ENCODE measurements at places on chromosomes 4 and X.

GRCh38 chr4:176788248-176788647 is 4.5 kb downstream of the VEGFC start:
- DNase-seq: no peak

GRCh38 chrX:39974270-39974669 is 123.5 kb downstream of the BCOR start:
- DNase-seq: no peak

DNA sequence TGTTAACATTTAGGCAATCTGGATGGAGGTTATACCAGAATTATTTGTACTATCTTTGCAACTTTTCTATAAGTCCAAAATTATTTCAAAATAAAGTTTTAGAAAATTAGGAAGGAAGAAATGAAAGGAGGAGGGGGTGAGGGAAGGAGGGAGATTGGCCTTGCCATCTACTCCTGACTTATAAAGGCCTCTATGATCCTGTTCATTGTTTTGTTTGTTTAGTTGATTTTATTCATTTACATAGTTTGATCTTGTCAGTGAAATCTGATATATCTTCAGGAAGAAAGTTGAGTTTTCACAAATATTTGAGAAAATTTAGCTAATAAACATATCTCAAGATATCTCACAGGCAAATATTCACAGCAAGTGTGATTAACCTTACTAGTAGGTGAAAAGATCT is 189.3 kb upstream of the NOCT start:
- no peak for DNase-seq

DNA sequence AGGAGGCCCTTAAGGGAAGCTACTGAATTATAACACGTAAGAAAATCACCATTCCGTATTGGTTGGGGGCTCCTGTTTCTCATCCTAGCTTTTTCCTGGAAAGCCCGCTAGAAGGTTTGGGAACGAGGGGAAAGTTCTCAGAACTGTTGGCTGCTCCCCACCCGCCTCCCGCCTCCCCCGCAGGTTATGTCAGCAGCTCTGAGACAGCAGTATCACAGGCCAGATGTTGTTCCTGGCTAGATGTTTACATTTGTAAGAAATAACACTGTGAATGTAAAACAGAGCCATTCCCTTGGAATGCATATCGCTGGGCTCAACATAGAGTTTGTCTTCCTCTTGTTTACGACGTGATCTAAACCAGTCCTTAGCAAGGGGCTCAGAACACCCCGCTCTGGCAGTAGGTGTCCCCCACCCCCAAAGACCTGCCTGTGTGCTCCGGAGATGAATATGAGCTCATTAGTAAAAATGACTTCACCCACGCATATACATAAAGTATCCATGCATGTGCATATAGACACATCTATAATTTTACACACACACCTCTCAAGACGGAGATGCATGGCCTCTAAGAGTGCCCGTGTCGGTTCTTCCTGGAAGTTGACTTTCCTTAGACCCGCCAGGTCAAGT is 6.9 kb upstream of the MSANTD1 start:
- DNase-seq: no peak

GRCh38 chrX:11059933-11060332 is 51.2 kb upstream of the HCCS start:
- DNase-seq: no peak

DNA sequence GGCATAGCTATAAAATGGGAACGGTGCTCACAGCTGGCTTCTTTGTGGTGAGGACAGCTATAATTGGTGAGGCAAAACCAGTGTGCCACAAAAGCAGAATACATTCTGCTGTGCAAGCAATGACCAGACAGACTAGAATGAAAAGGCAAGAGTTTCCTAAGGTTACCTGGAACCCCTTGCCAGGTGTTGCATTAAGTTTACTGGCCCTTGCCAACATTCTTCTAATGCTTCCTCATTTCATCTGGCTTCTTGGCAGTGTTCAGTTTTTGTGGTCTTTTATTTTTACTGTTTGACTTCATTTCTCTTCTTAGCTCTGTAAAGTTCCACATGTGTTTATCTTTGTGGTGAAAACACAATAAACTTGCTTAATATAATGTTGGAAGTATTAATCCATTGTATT is 131.4 kb downstream of the PTTG2 start:
- DNase-seq: no peak

DNA sequence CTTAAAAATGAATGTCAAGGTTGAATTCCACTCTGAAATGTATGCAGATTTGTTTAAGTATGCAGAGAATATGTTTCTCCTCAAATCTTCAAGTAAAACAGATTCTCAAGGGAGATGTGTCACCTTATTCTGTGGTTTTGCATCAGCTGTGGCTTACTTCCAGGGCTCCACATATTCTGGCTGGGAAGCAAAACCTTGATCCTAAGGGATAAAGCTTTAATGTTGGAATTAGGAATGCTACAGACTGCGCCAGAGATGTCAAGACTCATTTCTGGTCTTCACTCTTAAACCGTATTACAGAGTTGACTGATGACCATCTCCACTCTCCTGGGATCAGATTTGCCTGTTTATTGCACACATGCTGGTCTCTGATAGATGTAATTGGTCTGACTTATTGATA is 143.9 kb upstream of the DIPK2B start:
- DNase-seq: no peak

DNA sequence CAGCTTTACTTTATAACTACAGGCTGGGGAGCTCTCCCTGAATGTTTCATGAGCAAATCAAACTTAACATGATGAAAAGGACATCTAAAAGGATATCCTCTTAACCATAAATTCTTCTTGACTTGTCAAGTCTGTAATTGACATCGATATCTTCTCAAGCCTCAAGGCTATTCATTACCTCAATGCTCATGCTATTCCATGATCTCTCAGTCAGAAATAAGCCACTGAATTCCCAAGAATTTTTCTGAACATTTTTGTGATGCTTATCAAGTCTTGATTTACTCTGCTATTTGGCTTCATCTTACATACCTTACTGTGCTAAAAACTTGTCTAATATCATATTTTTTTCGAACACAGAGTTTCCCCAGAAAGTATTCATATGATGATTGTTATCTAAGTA is 433.4 kb downstream of the PDGFC start:
- no peak for DNase-seq

DNA sequence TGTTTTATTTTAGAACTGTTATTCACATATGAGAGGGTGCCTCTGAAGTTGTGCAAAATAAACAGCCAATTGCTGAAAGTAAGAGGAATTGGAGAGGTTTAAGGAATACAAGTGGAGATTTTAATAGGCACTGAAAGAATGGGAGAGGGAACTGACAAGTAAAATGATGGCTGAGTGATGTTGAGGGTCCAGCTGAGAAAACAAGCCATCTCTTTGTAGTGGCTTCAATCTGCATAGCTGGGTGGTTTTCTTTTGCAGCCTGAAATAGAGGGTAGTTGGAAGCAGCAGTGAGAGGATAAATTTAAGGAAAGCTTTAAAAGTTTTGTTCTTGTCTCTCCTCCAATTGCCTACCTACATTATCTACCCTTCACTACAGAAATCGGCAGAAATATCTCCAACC is 106.7 kb upstream of the DGKK start:
- no peak for DNase-seq

GRCh38 chr4:40621229-40621591 is 8.5 kb downstream of the RBM47 start:
- no peak for DNase-seq

GRCh38 chr4:45323453-45324058 is 597.2 kb upstream of the GNPDA2 start:
- DNase-seq: no peak
